ENCODE measurements at places on chromosomes 12 and 14. TPM values are rescaled to one million over a fixed set of nuclear protein-coding genes. Genes with fewer than 3 reads are reported as not detected.

DNA sequence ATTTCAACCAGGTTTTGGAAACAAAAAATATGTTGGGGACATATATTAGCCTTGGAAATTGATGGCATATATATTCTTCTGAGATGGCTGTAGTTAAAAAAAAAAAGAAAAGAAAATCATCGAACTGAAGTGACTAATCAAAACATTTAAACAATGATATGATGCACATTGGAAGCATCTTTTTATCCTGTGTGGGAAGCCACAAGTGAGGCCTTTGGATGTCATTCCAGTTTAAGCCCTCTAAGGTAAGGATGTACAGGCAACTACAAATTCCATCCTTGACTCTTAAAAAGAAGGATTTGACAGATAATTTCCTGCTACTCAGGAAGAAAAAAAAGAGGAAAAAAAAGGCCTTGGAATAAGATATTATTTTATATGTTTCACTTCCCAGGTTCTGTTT is 9.6 kb upstream of the PTPRB start:
- no peak for DNase-seq

DNA sequence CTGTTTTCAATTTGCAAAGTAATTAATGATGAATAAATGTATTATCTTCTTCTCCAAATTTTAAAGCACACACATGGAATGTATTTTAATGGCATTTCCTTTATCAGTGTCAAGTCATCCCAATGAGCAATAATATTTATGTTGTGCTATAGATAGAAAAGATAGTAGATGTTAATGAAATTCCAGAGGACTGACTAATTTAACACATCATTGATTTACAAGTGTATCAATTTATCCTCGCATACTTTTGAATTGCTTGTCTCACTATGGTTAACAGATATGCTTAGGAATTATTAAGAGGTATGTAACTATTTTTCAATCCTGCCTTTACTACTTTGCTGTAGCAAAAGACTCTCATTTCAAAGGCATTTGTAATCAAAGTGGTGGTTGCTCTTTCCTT is 842.9 kb downstream of the SLC6A15 start:
- no peak for DNase-seq

- DNase-seq, result no peak
These were observed 82.4 kb upstream of the RESF1 start for GRCh38 chr12:31876568-31877424.

- DNase-seq, result no peak
These were observed 139.4 kb downstream of the MON2 start for GRCh38 chr12:62605981-62606380.

GRCh38 chr12:1391722-1392121 is 202.7 kb downstream of the FBXL14 start:
- no peak for DNase-seq

The ITGB7 gene
- 0.81 TPM for total RNA-seq

The CLEC4D gene
- not detected for total RNA-seq

DNA sequence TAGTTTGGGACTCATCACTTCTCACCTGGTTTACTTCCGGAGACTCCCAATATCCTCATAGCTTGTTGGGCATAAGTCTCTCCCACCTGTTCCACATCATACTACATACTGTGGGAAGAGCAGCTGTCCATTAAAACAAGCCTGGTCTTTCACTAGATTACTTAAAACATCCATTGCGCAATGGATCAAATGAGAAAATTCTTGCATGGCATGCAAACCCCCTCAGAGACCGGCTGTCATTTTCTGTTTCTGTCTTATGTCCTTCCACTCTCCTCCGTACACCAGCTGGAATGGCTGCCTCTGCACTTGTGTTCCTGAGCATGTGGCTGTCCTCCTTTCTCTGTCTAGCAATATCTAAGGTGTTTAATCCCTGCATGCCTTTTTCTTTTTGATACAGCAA is 265.6 kb downstream of the TMEM117 start:
- no peak for DNase-seq

- no peak for DNase-seq
These were observed 63.2 kb downstream of the KLHL28 start for GRCh38 chr14:44898551-44898950.

GRCh38 chr12:32261638-32262037 is 137.7 kb upstream of the FGD4 start:
- DNase-seq, result no peak

DNA sequence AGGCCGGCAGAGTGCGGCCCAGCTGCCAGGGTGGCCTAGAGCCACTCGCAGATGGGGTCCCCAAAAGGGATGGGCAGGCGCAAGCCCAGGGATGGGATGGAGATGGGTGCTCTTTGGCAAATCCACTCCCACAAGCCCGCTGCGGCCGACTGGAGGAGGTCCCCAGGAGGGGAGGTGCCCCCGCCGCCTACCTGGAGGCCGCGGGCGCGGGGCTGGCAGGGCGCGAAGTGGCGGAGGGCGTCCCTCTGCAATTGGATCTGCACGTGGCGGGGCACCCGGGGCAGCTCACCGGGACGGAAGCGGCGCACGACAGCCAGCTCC is 730 bp downstream of the PPP1R3E start:
- DNase-seq, result no peak

The RAB3IP gene
- 16.2 TPM for total RNA-seq

DNA sequence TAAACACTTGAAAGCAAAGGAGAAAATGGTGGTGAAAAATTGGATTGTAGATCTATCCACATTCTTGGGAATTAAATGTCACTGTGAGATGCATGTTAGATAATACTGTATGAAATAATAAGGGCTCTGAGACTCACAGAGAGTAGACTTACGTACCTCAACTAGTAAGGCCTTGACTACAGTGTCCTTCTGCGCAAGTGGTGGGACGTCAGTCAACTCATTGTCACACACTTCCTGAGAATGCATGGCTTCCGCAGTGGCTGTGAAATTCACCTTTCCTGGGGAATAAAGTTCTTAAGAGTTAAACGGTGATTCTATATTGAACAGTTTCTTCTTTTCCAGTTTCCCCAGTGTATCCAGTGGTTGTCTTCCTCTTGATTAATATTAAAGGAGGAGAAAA is 32.6 kb upstream of the PZP start:
- no peak for DNase-seq

DNA sequence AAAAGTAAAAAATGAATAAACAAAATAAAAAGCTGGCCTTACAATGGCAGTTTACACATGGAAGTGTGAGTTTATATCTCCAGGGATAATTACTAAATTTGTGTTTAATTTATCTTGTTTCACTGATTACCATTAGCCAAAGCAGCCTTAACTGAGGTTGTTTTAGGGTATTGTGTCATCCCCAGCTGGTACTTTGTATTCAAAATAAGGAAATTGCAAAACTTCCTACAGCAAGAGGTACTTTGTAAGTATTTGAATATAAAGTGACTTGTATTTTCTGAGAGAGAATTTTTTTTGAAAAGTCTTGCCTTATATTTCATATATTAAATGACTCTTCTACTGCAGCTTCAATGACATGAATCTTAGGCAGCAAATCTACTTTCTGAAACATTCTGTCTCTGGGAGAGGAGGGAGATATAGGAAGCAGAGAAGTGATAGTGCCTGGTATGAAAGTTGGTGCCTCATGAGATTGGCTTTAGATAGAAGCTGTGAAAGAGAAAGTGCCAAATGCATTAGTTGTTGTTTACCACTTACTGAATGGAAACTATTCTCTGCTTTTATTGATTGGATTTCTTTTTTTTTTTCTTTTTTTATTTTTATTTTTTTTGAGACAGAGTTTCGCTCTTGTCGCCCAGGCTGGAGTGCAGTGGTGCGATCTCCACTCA is 6.7 kb downstream of the FNTB start:
- DNase-seq, result no peak

- no peak for DNase-seq
These were observed 5.1 kb upstream of the LTBP2 start for GRCh38 chr14:74616996-74617700.

DNA sequence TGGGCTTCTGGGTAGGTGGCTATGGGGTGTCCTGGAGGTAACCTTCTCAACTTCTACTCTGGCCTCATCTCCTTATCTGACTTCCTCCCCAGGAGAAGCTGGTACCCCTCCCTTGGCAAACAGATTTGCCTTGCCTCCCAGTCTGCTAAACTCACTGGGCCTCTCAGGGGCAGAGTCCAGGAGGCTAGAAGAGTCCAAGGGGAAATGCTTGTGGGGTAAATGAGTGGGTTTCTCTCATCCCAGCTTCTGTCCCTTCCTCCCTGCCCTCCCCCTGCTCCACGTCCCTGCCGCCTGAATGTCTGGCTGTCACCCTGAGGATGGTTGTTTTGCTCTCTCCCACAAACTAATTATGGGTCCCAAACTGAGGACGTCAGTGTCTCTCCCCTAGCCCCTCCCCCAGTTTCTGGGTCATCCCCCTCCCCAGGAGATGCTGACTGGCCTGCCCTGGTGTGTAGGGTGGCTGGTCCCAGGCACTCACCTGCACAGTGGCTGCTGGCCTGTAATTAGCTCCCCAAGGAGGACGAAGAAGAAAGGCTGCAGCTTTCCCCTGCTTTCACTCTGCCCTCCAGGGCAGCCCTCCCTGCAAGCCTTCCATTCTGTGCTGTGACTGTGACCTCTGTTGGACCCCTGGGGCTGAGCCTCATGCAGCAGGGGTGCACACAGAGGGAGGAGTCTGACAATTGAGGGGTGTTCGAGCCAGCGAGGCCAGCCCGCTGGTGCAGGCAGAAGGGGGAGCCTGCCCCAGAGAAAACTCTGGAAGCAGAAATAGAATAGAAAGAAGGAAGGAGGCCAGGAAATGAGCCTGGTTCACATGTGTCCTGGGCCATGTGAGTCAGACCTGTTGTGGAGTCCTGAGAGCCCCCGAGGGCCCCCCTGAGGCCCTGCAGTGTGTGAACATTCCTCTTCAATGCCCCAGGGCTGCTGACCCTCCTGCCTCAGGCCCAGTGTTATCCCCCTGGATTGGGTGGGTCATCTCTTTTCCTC is at the start of gene LRP1-AS:
Gene LRP1-AS, minus strand, starts transcription at position 659 of the 984 bp plus-strand sequence.
- DNase-seq, result no peak

GRCh38 chr14:32980178-32980901 is 41.7 kb downstream of the NPAS3 start:
- no peak for DNase-seq

GRCh38 chr12:15558915-15559528 is 230.2 kb downstream of the EPS8 start:
- DNase-seq, result no peak

DNA sequence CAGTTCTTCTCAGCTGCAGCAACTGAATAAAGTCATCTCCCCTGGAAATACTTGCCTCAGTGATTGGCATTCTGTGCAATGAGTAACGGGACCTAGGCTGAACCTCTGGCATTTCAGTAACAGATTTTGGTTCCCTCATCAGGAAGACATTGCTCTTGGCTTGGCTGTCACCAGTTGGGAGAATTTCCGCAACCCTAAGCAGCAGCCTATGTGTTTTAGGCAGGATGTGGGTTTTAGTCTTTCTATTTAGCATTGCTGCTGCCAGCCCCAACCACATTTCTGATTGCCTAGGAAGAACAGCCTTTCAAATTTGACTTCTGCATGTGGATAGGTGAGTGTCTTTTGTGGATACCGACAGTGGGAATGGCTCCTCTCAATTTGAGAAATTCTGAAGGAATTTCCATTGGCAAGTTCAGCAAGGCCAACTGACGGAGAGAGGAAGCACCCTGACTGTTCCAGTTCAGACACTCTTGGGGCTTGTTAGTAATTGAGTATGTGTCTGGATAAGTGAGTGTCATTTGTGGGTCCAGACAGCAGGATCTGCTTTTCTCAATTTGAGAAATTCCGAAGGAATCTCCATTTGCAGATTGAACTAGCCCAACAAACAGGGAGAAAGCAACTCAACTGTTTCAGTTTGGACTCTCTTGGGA is 19.0 kb upstream of the CLEC2A start:
- no peak for DNase-seq

- DNase-seq, result no peak
These were observed 734.2 kb downstream of the MED13L start for GRCh38 chr12:115543269-115543668.

Measured in left cardiac atrium (tissue), 4 donors.